ENCODE measurements at places on chromosomes 2 and 18.

DNA sequence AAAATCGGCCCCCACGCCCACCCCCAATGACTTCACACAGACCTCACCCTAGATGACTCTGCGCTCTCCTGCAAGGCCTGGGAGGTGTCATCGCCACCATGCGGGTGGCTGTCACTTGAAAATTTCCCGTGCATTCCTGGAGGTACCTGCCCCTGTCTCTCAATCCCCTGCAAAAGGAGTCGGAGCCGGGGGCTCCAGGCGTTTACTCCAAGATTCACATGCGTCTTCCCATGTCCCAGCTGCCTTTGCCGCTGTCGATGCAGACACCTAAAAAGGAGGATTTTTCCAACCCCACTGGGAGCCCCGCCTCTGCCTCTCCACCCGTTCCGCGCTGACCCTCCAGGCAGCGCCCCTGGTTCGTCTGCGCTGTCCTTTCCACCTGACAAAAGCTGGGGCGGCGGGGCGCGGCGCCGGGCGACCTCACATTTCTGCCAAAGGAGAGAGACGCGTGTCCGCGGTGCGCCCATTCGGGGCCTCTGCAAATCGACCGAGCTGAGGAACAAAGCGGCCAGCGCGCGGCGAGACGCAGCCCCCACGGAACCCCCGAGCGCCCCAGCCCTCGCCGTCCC, 667 bp downstream of the REEP1 start:
- no peak for DNase-seq

GRCh38 chr18:75090336-75090735, 118.6 kb downstream of the PTGR3 start:
- DNase-seq, result no peak

GRCh38 chr2:137910641-137911040, 53.6 kb upstream of the HNMT start:
- no peak for DNase-seq

GRCh38 chr2:164871404-164871803, 29.8 kb upstream of the COBLL1 start:
- DNase-seq, result no peak

- DNase-seq, result no peak
These were observed 339.1 kb downstream of the SOX11 start for GRCh38 chr2:6031200-6031867.

- DNase-seq, result no peak
These were observed 247.5 kb downstream of the NBAS start for GRCh38 chr2:15313657-15314056.

DNA sequence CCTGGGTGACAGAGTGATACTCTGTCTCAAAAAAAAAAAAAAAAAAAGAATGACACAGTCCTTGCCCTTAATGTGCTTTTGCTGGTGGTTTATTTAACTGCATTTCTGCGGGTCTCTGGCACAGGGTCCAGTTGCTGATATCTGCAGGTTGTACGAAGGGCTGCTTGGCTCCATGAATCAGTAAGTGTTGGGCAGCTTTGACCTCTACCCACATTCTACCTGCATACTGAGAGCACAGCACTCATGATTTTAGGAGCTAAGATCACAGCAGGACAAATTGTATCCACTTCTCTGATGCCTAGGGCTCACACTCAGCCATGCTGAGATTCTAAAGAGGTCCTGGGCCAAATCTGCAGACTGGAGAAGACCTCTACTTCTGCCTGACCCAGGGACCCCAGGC, 119.4 kb upstream of the MYCN start:
- DNase-seq, result no peak

DNA sequence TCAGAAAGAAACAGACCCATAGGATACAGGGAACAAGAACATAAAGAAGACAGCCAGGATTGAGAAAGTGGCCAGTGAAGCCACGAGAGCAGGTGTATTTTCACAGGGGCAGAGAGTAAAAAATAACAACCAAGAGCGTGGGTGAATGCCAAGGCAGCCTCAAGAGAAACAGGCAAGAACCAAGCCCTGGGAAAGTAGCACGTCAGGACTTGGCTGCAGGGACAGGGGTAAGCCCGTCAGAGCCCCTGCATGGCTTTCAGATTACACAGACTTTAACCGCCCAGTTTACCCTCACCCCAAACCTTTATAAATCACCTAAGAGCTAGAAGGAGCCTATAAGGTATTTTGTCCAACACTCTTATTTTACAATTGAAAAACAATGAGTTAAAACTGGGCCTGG, 43.7 kb downstream of the ARL4C start:
- DNase-seq, result no peak

DNA sequence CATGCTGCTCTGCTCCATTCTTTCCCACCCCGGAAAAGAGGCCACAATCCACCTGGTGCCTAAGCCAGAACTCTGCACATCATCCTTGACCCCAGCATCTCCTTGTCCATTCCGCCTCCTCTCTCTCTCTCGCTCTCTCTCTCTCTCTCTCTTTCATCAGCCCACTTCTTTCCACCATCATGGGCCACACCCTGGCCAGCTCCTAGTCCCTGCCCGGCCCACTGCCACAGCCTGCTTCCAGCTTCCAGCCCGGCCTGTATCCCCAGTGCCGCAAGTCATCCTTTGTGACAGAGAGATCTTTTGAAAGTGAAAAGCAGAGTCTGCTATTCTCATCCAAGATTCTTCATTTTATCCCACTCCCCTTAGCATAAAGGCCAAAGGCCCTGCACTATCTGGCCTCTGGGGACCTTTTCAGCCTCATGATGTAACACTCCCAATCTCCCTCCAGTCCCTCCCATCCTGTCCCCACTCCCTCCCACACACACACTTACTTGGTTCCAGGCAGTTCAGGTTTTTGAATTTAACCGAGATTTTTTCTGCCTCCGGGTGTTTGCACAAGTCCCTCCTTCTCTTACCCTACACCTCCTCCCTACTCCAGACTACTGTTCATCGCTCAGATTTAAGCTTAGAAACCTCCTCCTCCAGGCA, 214.0 kb downstream of the EN1 start:
- no peak for DNase-seq

All from stimulated activated CD4-positive, alpha-beta T cell treated with anti-CD3 and anti-CD28 coated beads, TNF-alpha, amount 100 ng/mL, for 24 hours (primary cell).